Hippocampal formation (tissue), 2 donors: ENCODE measurements at places on chromosomes 12 and 14.

DNA sequence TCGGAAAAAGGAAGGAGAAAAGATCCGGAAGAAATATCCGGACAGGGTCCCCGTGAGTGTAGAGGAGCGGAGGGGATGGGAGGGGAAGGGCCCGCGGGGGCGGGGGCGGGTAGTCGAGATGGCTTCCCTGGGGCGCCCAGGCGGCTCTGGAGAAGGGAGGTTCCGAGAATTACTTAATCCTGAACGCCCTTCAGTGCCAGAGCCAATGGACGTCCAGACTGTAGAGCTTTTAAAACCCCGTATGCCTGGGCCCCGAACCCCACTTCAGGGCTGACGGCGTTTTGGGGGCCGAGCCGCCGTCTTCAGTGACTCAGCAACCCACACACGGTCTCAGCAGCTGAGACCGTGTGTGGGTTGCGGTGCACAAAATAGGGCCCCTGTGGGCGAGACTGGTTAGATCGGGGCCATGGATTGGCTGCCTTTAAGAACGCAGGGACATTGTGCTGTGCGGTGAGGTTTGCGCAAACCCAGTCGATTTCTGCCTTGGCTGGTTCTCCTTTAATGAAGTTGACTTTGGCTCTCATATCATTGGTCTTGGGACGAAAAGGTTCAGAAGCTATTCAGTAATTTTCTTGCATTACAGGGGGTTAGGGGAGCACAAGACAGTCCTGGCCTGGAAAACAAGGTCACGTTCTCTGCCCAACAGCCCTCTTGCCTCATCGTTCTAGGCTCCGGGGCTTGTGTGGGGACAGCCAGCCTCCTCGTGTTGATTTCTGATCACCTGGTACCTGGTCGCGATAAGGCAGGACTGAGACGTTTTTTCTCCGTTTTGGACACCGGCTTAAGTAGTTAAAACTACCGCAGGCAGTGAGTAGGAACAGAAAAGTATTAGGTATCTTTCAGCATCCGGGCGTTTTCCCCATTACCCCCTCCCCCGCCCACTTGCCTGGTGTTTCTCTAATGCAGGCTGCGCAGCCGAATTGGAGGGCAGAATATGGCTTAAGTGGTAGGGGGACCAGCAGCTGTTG, 775 bp downstream of the GABARAPL1 start:
- peak; percentile 73 for DNase-seq

GRCh38 chr12:32483499-32483898, 84.1 kb downstream of the FGD4 start:
- DNase-seq = peak; percentile 46

DNA sequence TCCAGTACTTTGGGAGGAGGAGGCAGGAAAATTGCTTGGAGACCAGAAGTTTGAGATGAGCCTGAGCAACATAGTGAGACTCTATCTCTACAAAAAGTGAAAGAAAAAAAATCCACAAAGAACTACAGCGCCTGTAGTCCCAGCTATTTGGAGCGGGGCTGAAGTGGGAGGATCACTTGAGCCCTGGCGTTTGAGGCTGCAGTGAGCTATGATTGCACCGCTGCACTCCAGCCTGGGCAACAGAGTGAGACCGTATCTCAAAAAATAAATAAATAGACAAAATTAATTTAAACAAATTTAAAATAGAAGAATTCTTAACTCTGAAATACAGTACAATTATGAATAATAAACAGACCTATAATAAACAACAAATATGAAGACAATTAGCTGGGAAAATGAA, 40.9 kb downstream of the ATL1 start:
- DNase-seq = no peak

- DNase-seq = no peak
Observed at GRCh38 chr12:67916266-67916970, 72.8 kb upstream of the IFNG-AS1 start.

GRCh38 chr12:69225251-69225910, 14.0 kb upstream of the CPSF6 start:
- DNase-seq = no peak

DNA sequence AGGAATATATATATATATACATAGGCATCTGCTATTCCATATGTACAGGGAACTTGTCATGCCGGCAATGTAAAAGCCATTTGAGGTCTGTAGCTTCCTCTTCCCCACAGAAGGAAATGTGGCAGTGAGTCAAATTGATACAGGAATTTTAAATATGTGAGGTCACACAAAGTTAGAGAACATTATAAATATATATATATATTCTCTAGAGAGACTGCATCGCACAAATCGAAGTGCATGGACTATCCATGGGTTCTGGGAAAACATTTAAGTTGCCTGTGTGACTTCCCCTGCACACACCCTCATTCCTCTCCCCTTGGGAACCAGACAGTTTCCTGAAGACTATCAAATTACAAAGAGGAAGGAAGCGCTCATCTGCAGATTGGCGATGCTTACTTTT, 100.9 kb upstream of the CCDC91 start:
- no peak for DNase-seq

DNA sequence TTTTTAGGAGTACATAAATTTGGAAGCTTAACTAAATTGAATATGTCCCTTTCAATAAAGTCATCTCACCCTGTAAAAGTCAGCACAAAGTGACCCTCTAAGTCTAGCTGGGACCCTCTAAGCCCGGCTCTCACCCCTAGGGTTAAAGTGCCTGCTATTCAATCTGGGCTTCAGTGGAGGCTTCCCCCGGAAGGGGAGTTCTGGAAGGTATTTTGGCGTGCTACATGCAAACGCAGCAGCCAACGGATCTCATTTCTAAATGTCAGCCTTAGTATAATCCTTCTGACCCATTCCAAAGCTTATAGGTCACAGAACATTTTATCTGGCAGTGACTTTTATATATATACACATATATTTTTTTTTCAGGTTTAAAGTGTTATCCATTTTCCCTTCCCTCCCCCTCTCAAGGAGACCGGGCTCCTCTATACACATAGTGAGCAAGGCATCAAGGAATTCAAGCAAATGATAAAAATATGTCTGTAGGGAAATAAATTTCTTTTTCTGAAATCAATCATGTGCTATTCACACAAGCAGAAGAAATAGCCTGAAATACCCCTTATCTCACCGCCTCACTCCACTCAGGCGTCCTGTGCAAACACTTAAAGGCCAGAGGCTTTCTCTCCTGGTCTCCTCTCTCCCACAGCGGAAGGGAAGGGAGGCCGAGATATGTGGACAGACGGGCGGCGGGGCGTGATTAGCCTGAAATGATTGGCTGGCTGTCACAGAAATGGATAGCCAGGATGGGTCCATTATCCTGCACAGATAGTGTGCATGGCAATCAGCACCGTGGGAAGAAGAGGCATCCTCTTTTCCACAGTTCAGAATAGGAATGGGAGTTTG, 301.7 kb downstream of the GALC start:
- no peak for DNase-seq

DNA sequence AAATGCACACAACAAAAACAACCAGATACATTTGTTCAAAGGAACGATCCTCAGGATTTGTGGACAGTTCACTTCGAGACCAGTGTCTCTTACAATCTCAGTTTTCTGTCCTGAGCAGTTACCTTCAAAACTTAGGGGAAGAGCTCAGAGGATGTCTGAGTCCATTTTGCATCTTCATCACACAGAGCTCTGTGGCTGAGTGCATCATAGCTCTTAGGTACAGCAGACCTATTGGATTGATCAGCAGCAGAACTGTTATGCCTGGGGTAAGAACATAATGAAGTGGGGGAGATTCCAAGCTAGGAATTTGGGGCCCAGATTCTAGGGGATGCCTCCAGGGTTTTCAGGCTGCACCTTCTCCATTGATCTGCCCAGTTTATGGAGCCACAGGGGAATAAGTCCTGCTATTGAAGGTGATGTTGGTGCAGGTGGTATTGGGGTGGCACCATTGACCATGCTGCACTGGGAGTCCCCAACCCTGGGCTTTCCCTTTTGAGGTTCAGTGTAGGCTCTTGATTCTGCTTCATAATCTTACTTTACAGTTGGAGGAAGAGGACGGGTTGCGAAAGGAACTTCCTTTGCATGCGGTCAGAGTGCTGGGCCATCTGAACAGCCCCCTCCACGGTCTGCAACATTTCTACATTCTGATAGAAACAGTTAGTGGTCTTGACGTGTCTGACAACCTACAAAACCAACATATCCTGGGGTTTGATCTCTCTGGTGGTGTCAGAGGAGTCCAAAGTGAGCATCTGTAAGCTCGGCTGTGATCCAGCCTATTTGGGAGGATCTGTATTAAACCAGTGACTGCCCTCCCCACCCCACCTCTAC, 112.8 kb downstream of the CHST11 start:
- DNase-seq = no peak

DNA sequence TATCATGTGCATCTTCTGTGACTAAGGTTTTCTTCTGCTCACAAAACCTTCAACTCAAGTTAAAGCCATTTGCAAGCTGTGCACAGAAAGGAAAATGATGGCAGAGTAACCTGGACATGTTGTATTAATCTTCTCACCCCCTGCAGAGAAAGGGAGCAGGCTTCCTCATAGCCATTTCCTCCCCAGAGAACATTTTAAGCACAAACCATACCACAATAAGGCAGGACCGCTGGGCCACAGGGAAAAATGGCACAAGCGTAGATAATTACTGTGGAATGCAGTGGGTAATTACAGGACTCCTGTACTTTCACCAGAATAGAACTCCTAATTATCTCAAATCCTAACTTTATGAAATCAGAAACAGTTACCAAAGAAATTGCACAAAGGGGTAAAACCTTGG, 215.7 kb downstream of the KIF21A start:
- DNase-seq = no peak

DNA sequence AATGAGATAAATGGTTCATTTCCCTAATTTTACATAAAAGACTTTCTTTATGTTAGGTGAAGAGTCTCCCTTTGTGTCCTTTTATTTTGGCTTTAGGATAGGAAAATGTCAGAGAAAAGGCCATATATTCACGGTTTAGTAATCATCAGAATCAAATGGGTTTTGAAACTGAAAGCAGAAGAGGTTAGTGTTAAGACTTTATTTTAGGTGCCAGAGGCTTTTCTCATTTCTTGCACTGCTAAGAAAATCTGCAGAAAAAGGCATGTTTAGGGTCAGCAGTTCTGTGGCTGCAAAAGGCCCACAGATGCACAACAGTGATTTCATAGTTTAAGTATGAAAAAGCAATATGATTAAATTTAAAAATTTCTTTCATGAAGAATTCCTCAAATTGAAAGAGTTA, 80.4 kb upstream of the SINHCAF start:
- no peak for DNase-seq

DNA sequence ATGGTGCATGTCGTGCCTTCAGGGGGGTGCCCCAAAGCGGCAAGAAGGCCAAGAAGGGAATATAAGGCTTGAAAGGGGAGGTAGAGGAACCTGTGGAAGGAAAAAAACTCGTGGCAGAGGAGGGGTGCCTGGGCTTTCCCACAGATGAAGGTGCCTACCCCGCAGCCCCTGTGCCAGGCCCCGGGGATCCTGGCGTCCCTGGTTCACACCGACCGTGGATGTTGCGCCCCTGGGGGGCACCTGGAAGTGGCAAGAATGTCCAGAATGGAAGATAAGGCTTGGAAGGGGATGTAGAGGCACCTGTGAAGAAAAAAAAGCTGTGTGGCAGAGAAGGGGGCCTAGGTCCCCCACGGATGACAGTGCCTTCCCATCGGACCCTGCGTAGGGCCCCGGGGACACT, 282.2 kb downstream of the ALG10 start:
- no peak for DNase-seq

- DNase-seq = no peak
Observed at GRCh38 chr12:89574736-89575208, 48.9 kb upstream of the POC1B start.

GRCh38 chr12:82695531-82695930, 8.8 kb downstream of the TMTC2 start:
- no peak for DNase-seq

GRCh38 chr12:17918013-17918412, 172.0 kb downstream of the RERGL start:
- DNase-seq = no peak

GRCh38 chr12:87338681-87339080, 690.5 kb downstream of the C12orf50 start:
- DNase-seq = no peak

DNA sequence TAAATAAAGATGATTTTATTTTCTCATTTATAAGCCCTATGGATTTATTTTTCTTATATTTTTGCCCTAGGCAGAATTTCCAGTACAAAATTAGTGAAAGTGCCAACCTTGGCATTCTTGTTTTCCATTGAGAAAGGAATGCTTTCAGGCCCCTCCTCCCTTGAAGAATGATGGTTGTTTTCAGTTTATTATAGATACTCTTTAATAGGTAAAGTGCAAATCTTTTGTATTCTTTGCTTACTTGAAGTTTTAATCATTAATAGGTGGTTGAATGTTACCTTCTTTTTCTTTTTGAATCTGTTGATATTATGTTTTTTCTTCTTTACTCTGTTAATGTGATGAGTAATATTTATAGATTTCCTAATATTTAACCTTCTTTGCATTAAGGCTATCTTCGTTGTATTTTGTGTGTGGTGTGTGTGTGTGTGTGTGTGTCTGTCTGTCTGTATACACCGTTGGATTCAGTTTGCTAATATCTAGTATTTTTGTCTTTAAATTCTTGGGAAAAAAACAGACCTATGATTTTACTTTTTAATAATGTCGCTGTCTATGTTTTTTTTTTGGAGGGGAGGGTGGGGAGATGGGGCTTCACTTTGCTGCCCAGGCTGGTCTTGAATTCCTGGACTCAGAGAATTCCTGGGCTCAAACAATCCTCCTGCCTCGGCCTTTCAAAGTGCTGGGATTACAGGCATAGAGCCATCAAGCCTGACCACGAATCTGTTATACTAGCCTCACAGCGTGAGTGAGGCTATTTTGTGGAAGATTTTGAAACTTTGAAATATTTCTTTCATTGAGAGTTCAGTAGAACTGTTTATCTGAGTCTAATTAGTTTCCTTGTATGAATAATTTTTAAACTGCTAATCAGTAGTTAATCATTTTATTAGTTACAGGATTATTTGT, 13.5 kb downstream of the SRGAP1 start:
- DNase-seq = no peak

DNA sequence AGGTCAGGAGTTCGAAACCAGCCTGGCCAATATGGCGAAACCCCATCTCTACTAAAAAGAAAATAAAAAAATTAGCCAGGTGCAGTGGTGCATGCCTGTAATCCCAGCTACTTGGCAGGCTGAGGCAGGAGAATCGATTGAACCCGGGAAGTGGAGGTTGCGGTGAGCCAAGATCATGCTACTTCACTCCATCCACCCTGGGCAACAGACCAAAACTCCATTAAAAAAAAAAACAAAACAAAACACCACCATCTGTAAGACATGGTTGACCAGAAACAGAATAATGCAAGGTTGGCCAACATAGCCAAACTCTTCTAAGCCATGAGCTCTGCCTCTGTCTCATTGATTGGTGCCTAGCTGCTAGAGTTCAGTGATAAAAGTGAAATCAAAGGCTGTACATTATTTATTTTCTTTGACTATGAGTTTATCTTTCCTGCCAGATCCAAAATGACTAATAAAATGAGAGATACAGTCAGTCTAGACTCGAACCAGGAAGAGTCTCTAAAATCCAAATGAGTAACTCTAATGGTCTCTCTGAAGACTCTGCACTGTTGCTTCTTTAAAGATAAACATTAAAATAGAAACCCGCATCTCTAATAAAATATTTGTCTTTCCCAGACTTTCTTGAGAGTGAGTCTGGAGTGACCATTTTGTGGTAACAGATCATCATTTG, 404.7 kb downstream of the DAD1 start:
- no peak for DNase-seq

GRCh38 chr14:96713426-96713825, 83.8 kb upstream of the VRK1 start:
- DNase-seq = no peak

- DNase-seq = peak; percentile 60
Observed at GRCh38 chr12:106493531-106493930, 89.3 kb upstream of the RFX4 start.

GRCh38 chr14:59511916-59512575, 27.7 kb downstream of the JKAMP start:
- DNase-seq = no peak
